ENCODE measurements at places on chromosomes 1 and 21.

DNA sequence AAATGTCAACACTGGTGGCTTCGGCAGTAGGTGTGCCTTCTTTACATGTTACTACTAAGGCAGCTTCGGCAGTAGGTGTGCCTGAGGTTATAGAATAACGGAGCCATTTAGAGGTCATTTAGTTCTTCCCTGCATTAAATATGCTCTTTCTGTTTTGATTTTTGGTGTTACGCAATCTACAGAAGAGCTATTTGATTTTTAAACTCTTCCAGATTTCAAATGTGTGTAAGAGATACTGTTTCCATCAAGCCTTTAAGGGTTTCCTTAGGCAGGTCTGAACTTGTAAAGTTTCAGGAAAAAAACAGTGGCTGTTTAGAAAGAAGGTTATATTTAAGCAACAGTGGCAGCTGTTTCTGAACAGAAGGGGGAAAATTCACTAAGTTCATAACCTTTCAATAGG lies 54.8 kb downstream of the PIK3R3 start:
- DNase-seq = no peak

DNA sequence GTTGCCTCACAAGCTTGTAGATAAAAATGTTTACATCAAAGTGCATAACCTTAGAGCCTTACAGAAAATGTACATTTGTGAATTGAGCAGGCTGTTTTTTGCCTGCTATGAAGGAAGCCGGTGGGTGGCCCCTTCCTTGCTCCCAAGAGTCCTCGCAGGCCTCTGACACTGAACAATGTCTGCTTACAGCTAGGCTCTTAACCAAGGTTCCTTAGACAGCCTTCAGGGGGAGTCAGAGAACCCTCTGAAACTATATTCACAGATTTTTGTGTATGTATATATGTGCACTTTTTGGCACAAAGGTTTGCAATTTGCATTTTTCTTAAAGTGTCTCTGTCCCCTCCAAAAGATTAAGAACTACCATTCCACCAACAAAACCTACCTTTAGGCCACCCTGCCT lies 282.6 kb downstream of the BARHL2 start:
- DNase-seq = no peak

- DNase-seq = peak; percentile 92
Measured at GRCh38 chr1:204077979-204078696, 5.2 kb downstream of the SOX13 start.

DNA sequence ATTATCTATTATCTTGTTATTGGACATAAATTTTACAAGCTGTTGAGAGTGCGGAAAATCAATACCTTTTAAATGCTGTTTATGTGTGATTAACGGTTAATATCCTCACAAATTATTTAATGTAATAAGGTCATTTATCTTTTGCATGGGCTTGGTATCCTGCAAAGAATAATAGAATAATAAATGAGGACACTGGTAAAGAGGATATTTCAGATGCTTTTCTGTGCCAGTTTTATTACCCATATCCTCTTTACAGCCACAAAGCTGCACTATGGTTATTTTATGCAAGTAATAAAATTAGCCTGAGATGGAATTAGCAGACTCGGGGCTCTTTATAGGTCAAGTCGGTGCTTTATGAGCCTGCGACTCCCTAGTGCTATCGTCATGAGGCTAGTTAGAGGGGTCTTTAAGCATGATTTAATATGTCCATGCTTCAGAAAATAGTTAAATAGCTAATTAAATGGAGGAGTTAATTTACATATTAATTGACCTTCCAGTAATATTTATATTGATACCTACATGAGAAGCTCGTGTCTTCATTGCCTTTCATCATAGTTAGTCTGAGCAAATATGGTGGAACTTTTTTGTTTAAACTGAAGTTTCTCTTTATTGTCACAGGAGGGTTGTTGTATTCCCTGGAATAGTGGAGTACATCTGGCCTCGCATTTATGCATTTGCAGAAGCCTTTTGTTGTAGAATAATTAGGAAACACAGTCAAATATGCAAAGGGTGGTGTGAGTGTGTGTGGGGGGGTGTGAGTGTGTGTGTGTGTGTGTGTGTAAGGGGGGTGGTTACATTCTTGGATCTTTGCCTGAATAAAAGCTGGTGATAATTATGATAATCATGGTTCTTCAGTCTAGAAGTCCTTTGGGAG lies 120.3 kb downstream of the ATG4C start:
- DNase-seq = no peak

DNA sequence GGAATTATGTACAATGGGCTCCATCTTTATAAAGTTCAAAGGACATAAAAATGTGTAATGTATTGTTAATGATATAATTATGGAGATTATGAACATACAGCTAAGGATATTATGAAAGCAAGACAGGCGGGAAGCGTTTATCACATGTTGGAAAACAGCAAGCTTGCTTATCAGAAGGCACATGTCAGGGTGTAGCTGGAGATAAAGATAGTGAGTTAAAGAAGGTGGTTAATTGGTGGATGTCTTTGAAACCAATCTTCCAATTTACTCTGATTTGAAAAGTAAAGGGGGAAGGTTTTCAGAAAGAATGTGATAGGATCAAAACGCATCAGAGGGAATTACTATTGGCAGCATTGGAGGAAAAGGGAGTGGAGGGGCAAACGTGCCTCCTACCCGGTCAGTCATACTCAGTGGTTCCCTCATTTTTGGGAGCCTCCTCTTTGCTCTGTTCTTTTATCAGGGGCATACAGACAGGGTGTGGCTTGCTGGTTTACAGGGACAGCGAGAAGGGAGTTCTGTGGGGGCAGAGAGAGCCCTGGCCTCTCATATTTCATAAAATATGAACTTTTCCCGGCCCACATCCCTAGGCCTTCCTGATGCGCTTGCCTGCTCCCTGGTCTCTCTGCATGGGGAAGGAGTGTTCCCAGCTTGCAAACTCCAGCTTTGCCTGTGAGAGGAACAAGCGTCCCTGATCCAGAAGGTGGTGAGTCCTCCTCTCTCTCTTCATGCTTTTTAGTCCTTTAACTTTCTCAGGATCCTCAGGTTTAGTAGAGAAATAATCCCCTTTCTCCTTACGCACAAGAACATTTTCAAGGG lies 8.0 kb upstream of the SVBP start:
- DNase-seq = no peak

GRCh38 chr21:17387030-17387617 lies 125.7 kb upstream of the CXADR start:
- peak; percentile 79 for DNase-seq

DNA sequence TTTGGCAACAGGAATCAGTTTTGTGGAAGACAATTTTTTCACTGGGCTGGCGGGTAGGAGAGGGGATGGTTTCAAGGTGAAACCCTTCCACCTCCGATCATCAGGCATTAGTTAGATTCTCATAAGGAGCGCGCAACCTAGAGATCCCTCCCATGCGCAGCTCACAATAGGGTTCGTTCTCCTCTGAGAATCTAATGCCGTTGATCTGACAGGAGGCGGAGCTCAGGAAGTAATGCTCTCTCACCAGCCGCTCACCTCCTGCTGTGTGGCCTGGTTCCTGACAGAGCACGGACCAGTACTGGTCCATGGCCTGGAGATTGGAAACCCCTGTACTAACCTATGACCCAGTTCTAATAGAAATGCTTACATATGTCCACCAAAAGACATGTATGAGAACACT lies 96.6 kb upstream of the KIAA1614 start:
- DNase-seq = no peak

- no peak for DNase-seq
Measured at GRCh38 chr1:26066160-26066559, 1.3 kb downstream of the TRIM63 start.

DNA sequence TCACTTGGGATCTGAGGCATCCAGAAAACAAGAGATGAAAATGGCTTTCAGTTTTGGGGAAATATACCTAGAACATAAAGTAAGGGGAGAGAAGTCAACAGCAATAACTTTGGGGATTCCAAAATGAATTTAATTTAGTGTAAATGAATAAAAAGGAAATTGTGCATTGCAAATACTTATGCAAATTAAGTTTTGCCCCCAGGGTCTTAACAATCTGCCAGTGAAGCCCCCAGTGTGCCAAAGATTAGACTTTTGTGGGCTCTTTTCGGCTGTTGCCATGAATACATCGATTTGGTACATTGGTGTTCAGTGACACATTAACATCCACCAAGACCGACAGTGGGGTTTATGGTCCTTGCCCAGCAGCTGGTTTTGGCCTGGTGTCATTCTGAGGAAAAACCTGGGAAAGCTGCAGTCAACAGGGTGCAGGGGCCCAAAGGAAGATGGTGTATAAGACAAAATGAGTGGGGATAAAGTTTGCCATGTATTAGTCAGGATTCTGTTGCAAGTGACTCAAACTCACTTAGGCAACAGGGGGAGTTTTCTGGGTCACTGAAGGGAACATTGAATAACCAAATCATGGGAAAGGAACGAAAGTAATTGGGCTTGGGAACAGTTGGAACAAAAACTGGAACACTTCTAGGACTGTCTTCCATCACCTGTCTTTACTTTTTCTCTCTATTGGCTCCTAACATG lies 30.2 kb upstream of the IGSF3 start:
- DNase-seq = no peak

GRCh38 chr1:1920057-1920607 lies 1.1 kb upstream of the TMEM52 start:
- DNase-seq = no peak

DNA sequence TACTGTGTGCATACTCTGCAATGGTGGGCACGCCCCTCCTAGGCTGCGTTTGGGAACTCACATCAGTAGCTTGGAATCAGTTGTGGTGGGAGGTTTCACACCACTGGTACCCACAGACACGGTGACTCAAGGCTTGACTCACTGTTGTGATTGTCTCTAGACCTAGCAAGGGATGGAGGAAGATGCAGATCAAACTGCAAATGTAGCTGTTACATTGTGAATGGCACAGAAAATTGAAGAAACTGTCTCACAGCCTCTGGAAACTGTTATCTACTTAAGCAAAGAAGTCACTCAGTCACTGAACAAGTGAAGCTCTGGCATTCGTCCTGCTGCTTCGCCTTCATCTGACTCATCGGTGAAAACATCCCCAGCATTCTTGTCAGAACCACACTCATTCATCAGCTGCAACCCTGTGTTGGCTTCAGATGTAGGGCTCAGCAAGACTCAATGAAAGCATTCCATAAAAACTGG lies 59.5 kb downstream of the POFUT2 start:
- DNase-seq = no peak

DNA sequence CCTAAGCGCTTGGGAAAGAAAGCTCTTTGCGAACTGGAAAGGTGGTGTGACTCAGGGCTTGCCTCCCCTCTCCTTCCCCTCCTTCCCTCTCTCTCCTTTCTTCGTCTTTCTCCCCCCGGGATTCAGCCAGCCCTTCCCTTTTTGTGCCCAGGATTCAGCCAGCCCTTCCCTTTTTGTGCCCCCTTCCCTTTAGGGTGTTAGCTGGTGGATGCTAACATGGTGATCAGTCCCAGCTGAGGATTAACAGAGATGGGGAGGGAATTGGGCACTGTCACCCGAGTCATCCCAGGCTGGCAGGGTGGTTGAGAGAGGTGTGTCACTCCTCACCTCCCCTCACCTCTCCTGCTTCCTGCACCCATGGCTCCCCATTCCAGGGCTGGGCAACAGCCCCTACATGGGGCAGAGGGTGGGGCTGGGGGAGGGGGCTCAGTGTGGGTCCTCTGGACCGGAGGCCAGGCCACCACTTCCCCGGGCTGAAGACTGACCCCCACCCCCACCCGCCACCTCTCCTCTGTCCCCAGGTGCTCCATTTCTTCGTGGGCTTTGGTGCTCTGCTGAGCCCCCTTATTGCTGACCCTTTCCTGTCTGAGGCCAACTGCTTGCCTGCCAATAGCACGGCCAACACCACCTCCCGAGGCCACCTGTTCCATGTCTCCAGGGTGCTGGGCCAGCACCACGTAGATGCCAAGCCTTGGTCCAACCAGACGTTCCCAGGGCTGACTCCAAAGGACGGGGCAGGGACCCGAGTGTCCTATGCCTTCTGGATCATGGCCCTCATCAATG lies 51.5 kb downstream of the ELK4 start:
- no peak for DNase-seq

GRCh38 chr1:68376441-68376840 lies 73.3 kb downstream of the RPE65 start:
- no peak for DNase-seq
